ENCODE measurements at places on chromosomes 16 and 17.

- DNase-seq, result no peak
Measured at GRCh38 chr16:84330685-84331050, 36.0 kb downstream of the WFDC1 start.

DNA sequence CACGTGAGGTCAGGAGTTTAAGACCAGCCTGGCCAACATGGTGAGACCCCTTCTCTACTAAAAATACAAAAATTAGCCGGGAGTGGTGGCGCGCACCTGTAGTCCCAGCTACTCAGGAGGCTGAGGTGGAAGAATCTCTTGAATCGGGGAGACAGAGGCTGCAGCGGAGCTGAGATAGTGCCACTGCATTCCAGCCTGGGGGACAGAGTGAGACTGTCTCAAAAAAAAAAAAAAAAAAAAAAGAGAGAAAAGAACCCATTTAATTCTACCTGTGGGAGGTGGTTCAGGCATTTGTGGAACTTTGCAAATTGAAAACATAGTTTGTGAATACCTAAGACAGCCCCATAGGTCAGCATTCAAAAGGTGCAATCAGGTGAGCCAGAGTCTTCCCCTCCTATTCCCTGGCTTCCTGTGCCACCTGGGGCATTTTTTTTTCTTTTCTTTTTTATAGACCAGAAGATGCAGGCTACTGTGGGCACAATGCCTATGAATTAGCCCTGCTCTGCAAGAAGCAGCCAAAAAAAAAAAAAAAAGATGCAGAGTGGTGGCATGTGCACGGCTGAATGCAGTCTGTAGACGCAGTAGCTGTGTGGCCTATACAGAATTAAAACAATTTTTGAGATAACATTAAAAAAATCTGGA, 9.1 kb upstream of the SOCS3 start:
- DNase-seq, result peak; percentile 13

- DNase-seq, result peak; percentile 48
Measured at GRCh38 chr17:57537524-57538410, 207.3 kb downstream of the CCDC182 start.

DNA sequence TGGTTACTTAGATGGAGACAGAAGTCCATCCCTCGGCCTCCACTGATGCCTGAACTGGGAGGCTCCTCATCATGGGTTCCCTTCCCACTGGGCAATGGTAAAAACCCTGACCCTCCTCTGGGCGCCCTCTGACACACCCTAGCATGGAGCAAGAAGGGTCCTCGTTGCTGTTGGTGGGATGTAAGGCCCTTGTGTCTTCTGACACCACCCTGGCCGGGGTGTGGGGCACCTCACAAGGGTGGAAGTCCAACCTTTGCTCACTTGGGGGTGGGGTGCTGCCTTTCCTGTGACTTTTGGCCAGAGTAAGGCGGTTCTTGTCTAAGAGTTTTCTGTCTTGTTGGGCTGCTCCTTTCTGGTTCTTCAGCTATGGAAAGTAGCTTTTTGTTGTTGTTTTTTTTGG, 28.7 kb downstream of the MPRIP start:
- no peak for DNase-seq

DNA sequence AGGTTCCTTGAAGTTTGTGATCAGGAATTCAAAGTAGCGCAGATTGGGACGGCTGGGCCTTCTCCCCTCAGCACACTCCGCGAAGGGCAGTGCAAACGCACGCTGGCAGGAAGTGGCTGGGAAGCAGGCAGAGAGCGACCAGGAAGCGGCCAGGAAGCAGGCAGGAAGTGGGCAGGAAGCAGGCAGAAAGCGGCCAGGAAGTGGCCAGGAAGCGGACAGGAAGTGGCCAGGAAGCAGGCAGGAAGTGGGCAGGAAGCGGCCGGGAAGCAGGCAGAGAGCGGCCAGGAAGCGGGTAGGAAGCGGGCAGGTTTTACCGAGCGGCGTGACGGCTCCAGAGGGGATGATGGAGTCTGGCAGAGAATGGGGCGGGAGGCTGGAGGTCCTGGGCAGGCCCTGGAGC, 3.2 kb downstream of the DPEP1 start:
- DNase-seq, result no peak

DNA sequence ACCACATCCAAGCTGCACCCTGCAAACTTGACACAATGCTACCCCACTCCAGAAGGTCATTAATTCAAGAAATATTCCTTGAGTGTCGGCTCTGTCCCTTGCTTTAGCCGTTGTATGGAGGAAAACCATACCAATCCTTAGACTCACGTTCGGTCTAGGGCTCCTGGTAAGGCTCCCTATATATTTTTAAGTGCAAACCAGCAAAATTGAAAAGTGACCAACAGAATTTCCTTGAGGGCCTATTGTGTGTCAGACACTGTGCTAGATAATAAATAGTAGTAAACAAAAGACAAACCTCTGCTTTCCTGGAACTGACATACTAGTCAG, 390 bp upstream of the BBS2 start:
- DNase-seq, result no peak

Measured in brain (organoid and tissue), 16 donors.